Central memory CD4-positive, alpha-beta T cell (primary cell): ENCODE measurements at places on chromosomes 12 and 14.
A peak's percentile ranks its signal among the peaks of the same experiment; 100 is the strongest.

DNA sequence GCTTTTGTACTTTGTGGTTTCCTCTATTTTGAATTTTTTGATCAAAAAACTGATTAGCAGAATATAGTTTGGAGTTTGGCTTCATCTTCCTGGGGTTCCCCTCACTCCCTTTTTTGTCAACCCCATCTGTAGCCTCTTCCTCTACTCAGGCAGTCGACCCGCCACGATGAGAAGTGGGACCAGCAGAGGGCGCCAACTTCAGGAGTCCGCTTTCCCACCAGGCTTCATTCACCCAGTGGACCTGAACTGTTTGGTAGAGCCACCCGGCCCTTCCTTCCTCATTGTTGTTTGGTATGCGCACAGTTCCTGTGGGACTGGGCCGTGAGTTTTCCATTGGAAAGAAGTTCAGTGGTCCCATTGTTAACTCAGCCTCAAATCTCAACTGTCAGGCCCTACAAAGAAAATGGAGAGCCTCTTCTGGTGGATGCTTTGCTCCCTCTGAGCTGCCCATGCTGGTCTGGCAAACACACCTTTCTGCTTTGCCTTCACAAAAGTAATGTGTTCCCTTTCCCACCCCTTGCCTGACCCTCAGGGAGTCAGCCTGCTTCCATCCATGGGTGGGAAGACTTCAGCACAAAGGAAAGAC lies 21.7 kb downstream of the TMBIM6 start:
- peak; percentile 72 for DNase-seq

DNA sequence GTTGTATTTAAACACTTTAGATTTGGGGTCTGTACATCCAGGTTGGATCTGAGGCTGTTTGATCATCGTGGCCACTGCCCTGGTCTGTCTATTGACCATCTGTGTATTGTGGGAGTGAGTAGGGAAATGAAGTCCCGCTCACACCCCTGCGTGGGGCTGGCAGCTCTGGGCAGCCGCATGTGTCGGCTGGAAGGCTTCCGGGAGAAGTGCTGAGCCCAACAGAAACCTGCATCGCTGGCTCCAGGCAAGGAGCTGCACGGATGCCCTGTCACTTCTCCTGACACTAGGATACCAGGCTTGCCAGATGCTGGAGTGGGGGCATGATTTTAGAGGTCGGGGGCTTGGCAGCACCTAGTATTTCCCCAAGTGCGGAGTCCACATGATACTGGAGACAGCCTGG lies 93.6 kb downstream of the PHETA1 start:
- DNase-seq, result no peak

- DNase-seq, result no peak
Measured at GRCh38 chr14:93775744-93776143, 12.5 kb downstream of the PRIMA1 start.

GRCh38 chr12:57112492-57113294 lies 1.5 kb upstream of the STAT6 start:
- DNase-seq, result no peak

- DNase-seq, result no peak
Measured at GRCh38 chr14:105177082-105177481, 4.0 kb downstream of the NUDT14 start.

- DNase-seq, result peak; percentile 98
Measured at GRCh38 chr14:105065280-105066228, at the start of gene GPR132. Gene GPR132, minus strand, starts transcription at chr14:105065430. Its CDS starts 10,010 bp downstream, at chr14:105055420.

DNA sequence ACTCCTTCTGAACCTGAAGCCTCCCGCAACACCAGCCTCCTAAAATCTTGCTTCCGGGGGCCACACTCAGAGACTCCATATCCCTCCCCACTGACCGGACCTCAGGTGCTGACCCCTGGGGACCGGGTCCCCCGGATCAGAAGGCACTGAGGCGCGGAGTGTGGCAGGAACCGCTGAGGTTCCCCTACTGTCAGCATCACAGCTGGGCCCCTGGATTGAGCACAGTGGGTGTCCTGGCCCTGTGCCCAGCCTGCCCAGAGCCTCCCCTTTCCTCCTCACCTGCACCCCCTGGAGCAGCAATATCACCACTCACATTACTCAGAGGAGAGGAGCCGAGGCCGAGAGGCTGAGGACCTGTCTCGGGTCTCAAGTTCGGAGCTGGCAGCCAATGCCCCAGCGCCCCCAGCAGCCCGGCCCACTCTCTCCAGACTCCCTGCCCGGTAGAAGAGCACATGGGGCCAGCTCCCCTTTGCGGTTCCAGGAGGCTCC lies 101.2 kb upstream of the EIF5 start:
- DNase-seq, result no peak

DNA sequence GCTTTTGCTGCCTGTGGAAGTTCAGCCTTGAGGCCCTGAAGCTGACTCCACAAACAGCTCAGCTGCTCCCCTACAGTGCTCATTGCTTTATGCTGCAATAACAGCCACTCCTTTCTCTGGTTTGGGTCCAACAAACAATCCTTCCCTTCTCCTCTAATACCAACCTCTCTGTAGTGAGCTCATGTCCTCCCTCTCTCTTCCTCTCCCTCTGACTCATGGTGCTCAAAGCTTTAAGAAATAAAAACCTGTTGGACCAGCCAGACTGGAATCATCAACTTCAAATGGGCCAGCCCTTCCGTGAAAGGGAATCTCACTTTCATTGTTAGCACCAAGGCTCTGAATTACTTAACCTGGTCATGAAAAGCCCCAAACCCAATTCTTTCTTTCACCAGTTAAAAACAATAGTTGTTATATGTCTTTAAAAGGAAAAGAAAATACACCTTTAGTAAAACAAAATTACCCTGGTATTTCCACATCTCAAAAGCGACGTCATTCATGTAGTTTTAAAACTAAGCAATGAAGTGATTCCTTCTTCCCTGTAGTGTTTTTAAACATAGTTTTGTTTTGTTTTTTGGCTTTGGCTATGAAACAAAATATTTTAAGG lies 126.4 kb downstream of the DUSP6 start:
- DNase-seq, result no peak

GRCh38 chr12:19799216-19799615 lies 359.9 kb downstream of the AEBP2 start:
- no peak for DNase-seq

- DNase-seq, result no peak
Measured at GRCh38 chr12:113647048-113647447, 175.4 kb upstream of the LHX5 start.

DNA sequence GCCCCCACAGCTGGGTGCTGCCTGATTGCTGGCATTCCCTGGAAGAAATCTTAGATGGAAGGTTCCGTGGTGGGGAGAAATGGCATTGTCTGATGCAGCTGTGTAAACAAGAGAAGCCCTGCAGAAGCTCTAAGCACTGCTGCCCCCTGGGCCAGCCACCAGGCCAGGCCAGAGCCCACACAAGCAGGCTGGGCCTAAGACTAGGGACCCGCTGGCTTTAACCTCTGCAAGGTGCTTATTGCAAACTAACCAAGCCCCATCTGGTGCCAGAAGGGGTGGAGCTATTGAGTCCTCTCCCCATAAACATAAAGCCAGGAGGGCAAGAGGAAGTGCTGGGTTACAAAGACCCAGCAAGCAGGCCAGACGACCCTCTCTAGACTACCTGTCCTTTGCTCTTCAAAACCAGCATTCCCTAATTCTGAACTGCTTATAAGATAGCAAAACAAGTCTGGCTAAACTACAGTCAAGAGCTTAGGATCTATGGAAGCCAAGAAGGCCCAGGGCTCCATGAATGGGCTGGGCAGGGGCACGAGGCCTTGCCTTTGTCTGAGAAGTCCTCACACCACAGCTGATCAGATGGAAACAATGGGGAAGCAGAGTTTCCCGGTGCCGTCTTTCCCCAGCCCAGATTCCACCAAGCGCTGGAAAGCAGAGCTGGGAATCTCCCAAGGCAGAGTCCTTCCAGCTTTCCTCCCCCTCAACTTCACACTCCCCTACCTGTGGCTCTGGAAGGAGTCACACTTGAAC lies 28.8 kb downstream of the P2RX4 start:
- DNase-seq, result no peak

DNA sequence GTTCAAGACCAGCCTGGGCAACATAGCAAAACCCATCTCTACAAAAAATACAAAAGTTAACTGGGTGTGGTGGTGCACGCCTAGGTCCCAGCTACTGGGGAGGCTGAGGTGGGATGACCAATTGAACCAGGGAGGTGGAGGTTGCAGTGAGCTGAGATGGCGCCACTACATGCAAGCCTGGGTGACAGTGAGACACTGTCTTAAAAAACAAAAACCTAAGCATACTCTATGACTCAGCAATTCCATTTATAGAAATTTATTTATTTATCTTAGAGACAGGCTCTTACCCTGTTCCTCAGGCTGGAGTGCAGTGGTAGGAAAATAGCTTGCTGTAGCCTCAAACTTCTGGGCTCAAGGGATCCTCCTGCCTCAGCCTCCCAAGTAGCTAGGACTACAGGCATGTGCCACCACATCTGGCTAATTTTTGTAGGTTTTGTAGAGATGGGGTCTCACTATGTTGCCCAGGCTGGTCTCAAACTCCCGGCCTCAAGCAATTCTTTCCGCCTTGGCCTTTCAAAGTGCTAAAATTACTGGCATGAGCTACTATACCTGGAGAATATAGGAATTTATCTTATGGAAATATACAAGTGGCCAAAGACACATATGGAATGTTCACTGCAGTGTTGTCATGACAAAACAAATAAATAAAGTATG lies 43.3 kb downstream of the NCKAP5L start:
- DNase-seq, result no peak

DNA sequence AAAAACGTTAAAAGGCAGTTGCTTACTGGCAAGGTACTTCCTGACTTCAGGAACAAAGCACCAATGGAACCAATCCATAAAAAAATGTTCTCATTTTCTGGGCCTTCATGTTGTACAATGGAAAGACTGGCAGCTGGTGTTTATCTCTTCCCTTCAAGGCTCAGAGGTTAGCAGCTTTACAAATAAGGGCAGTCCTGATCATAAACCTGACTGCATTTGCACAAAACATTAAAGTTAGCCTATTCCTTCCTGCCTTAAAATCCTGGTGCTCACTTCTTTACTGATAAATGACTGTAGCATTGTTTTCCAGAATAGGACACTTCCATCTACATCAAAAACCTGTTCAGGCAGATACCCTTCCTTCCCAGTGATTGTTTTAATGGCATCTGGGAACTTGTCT lies 19.2 kb downstream of the IL26 start:
- no peak for DNase-seq

DNA sequence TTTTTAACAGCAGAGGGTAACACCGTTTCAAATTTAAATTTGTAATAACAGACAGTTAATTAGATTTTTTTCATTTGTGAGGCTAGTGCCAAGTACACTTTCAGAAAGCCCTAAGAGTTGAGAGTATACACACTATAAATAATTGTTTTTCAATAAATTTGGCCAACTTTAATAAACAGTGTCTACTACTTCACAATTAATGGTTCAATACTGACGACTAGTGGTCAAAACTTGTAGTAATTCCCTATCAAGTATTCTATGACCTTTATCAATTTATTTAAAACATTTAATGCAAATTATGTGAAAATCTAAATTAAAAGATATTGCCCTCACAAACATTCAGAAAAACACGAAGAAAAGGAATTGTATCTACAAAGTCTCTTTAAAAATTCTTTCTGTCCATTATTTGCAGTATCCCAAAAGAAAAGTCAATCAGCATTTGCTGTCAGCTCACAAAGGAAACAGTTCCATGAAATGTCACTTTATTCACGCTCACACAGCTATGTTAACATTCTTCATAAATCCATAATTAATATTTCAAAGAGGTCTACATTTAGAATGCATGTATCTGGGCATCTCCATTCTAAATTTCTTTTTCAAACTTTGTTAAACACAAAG lies 91.2 kb downstream of the CEP128 start:
- no peak for DNase-seq
